ENCODE measurements at places on chromosomes 2 and 18.
A peak's percentile ranks its signal among the peaks of the same experiment; 100 is the strongest.

DNA sequence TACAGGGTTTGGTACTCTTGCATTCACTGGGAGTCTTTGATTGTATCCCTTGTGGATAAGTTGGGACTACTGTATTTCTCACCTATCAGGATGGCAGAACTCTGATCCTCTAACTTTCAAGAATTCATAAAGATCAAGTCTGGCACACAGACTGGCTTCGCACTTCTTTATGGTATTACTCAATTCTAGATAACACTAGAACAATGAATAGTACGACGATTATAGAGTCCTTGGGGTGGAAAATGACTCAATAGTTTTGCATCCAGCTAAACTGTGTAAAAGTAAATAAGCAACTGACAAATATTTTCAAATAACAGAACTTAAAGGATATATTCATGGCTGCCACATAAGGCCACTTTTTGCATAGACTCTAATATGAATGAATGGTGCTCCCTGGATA is 103.4 kb upstream of the MEX3C start:
- H3K27ac ChIP-seq: no peak overlapping the region
- H3K4me3 ChIP-seq: no peak overlapping the region
- no peaks in the 10 kb centered on the region for H3K4me1 ChIP-seq
- no peaks in the 10 kb centered on the region for H3K36me3 ChIP-seq
- no peak for DNase-seq

DNA sequence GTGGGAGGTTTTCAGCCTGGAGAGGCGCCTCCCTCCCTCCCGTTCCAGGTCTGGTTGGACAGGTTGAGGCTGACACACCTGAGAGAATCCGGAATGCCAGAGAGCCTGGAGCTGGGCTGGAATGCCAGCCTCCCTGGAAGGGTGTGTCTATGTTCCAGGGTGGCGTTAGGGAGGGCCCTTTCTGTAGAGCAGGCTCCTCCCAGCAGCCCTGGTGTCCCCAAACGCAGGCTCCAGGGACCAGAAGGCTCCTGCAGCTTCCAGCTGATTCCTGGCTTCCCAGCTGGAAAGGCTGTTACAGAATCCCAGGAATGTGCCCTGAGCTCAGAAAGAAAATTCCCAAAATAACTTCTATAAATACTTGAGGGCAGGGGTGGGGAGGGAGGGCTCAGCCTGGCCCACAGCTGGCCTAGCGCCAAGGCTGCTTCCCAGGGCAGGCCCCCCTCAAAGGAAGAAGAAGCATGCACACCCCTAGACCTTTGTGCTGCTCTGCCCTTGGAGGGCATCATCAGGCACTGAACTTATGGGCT is 85.4 kb downstream of the STPG4 start:
- H3K27ac ChIP-seq: peak overlapping the region; percentile 98
- H3K4me1 ChIP-seq: peaks cover 50% of the 10 kb centered on the region
- no peaks in the 10 kb centered on the region for H3K36me3 ChIP-seq

DNA sequence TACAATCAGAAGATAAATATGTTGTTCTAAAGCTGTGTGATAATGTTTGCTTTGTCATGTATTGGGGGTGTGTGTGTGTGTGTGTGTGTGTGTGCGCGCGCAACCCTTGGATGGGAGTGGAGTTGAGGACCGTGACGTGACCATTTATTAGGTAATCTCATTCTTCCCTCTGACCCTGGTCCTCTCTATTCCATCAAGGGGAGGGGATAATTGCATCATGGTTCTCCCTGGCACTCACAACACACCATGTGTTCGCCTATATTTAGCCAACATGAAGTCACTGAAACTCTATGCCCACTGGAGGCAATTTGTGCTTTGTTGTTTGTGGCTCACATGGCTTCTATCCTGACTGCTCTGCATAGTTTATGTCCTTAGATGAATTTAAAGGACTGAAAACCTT is 79.8 kb upstream of the LRPPRC start:
- H3K36me3 ChIP-seq: no peaks in the 10 kb centered on the region
- no peaks in the 10 kb centered on the region for H3K4me1 ChIP-seq
- no peak overlapping the region for H3K4me3 ChIP-seq

DNA sequence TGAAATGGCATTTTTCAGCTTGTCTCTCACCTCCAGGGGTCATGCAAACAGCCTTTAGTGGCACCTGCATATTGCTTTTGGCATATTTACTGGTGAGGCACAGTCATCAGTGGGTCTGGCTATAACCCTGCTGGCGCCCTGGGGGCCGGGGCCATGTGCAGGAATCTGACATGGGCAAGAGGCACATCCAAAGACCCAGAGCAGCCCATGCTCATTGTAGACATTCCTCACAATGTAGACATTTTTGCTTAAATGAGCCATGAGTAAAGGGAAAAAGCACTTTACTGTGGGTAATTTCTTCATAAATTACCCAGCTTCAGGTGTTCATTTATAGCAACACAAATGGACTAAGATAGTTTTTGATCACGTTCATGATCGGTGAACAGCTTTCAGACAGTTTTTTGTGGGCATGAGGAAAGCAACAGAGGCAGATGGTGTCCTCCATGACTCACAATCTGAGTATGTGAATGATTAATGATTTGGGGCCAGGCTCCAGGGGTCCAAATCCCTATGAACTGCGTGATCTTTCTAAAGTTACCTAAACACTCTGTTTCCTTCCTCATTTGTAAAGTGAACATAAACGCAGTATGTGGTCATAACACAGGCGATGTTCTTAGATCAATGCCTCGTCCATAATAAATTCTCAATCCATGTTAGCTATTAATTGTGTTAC is 85.8 kb downstream of the LIPG start:
- no peak overlapping the region for H3K4me3 ChIP-seq
- no peak for DNase-seq
- H3K27ac ChIP-seq: no peak overlapping the region
- no peaks in the 10 kb centered on the region for H3K4me1 ChIP-seq
- no peaks in the 10 kb centered on the region for H3K27me3 ChIP-seq
- H3K36me3 ChIP-seq: no peaks in the 10 kb centered on the region

DNA sequence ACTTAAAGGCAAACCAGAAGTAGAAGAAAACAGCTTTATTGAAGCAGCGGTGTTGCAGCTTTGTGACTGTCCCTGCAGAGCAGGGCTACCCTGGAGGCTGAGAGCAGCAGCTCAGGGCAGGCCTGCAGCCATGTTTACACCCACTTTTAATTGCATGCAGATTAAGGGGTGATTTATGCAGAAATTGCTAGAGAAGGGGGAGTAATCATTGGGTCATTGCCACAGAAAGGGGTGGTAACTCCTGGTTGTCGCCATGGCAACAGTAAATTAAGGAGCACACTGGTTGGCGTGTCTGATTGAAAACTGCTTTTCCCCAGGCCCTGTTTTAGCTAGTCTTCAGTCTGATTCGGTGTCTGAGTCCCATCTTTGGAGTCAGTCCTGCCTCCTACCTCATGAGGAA is 195.4 kb upstream of the HDAC4 start:
- H3K27ac ChIP-seq: no peak overlapping the region
- H3K36me3 ChIP-seq: no peaks in the 10 kb centered on the region
- no peaks in the 10 kb centered on the region for H3K4me1 ChIP-seq
- H3K27me3 ChIP-seq: no peaks in the 10 kb centered on the region
- peak; percentile 8 for DNase-seq

DNA sequence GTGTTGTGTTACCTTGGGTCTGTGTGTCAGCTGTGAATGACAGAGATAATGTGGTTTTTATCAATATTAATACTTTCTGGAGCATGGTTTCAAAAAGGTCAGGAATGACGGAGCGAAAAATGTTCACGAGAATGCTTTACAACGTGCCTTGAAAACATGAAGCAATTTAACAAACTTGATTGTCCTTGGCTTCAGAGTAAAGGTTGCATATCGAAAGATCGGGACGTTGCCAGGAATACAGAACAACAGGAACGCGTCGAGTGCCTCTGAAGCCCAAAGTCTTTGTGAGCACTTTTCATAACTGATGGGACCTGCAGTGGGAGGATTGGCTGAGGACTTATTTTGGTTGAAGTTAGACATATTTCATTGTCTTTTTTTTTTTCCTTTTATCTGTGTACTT is 206.1 kb downstream of the ZNF407 start:
- H3K4me1 ChIP-seq: no peaks in the 10 kb centered on the region
- H3K27me3 ChIP-seq: no peaks in the 10 kb centered on the region
- no peak overlapping the region for H3K27ac ChIP-seq
- no peaks in the 10 kb centered on the region for H3K36me3 ChIP-seq
- no peak overlapping the region for H3K4me3 ChIP-seq
- no peak for DNase-seq

All from uterus (tissue), 4 donors.